ENCODE measurements at places on chromosomes 6 and 20.

- DNase-seq = no peak
Measured at GRCh38 chr6:166167258-166167731, 356 bp downstream of the TBXT start.

DNA sequence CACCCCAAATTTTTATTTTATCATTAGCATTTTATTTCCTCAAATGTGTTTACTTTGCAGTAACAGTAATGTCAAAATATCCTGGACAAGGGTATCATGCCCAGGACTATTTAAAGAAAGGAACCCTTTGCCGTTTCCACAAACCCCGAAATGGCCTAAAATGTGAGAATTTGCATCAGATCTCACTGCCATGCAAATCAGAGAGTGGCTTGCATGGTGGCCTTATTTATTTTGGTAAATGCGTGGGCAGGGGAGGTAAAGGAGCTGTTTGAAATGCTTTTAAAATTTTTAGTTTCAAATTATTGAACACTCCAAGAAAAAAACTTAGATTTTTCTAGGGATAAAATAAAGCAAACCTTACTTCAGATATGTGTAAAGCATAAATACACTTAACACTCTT lies 43.8 kb downstream of the ADAT2 start:
- DNase-seq = no peak

- no peak for DNase-seq
Measured at GRCh38 chr6:106451439-106451838, 90.9 kb downstream of the CRYBG1 start.

GRCh38 chr6:32666420-32667300 lies at the start of gene HLA-DQB1:
Gene HLA-DQB1, minus strand, starts transcription at chr6:32666657. Its CDS starts 50 bp downstream, at chr6:32666607.
- DNase-seq = no peak

Data from NCI-H2171 (cell line).